ENCODE measurements at places on chromosomes 7 and 10. TPM values are rescaled to one million over a fixed set of nuclear protein-coding genes. Genes with fewer than 3 reads are reported as not detected.

The SP4 gene
- total RNA-seq: 2.0 TPM

The EPHA1 gene
- total RNA-seq: 0.91 TPM

The PILRA gene
- total RNA-seq: 4.4 TPM

The CD36 gene
- total RNA-seq: 10.8 TPM

The ZNF25 gene
- 9.3 TPM for total RNA-seq
